NCI-H2081 (cell line): ENCODE measurements at places on chromosomes 4 and X.

DNA sequence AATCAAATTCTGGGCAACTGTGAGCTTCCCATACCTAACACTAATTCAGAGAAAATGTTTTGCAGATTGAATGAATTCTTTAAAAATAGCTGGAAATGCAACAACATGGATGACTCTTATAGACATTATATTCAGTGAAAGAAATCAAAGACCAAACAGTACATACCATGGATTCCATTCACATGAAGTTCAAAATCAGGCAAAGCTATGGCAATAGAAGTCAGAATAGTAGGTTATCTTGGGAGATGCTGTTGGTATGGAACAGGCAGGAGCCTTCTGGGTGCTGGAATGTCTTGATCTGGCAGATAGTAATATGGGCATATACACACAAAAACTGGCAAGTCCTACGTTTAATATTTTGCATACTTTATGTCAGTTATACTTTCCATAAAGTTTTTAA is 25.5 kb upstream of the CBLL2 start:
- DNase-seq = no peak

DNA sequence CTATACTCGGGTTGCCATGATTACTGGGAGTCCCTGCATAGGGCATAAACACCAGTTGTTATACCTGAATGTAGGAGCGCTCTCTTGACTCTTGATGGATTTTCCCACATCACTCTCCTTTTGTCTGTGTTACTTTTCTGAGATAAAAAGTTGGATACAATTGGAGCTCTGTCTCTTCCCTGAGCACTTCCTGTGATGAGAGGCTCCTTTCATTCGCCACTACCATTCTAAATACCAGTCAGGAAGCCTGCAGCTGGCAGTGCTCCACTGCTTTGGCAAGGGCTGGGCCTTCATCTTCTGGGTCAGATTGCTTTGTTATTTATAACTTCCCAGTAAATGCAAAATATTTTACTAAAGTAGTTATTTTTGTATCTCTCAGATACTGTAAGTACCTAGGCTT is 13.9 kb downstream of the TCEANC start:
- no peak for DNase-seq

GRCh38 chrX:132791714-132792113 is 166.7 kb downstream of the HS6ST2 start:
- no peak for DNase-seq

- no peak for DNase-seq
Observed at GRCh38 chrX:80266979-80267378, 153.3 kb upstream of the TENT5D start.

DNA sequence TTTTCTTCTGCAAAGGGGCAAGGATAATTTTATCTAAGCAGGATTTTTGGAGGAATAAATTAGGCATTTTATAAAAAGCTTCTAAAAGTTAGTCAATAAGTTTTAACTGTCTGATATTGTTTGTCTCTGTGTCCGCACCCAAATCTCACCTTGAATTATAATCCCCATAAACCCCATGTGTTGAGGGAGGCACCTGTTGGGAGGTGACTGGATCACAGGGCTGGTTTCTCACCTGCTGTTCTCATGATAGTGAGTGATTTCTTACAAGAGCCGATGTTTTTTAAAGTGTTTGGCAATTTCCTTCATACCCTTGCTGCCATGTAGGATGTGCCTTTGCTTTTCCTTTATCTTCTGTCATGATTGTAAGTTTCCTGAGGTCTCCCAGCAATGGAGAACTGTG is 481.4 kb downstream of the GBA3 start:
- DNase-seq = no peak

DNA sequence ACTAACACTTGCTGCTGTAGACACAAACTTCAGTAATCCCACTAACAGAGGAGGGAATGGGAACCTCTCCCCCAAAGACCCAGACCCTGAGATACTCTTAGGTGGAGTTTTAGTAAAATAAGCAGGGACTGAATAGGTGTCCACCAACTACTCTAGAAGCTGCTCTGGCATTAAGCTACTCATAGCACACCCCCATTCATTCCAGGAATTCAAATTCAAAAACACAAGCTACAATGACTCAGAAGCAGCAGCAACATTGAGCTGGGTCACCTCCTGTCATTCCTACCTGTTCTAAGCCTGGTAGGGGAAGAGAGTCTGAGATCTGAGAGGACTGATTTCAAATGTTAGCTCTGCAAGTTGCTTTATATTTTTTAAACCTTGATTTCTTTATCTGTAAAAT is 135.4 kb upstream of the FRMPD4 start:
- DNase-seq = no peak

- no peak for DNase-seq
Observed at GRCh38 chr4:6338175-6338950, 68.7 kb downstream of the WFS1 start.

DNA sequence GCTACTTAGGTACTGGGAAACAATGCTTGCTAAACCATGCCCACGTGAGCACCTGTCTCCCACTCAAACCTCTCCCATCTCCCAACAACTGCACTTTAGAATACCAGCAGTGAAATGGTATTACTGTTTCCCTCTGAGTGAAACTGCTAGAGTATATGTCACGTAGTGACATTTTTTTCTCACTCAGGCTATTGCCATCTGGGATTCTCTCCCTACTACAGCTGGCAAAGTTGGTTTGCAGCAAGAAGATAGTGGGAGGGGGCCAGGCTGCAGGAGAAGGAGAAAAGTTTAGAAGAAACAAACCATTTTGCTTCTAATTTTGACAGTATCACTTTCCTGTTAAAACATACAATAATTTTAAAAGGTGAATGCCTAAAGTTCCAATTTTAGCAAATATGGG is 358.3 kb downstream of the MAPK10 start:
- no peak for DNase-seq

GRCh38 chr4:181475781-181476507 is 767.3 kb upstream of the TENM3 start:
- DNase-seq = no peak

DNA sequence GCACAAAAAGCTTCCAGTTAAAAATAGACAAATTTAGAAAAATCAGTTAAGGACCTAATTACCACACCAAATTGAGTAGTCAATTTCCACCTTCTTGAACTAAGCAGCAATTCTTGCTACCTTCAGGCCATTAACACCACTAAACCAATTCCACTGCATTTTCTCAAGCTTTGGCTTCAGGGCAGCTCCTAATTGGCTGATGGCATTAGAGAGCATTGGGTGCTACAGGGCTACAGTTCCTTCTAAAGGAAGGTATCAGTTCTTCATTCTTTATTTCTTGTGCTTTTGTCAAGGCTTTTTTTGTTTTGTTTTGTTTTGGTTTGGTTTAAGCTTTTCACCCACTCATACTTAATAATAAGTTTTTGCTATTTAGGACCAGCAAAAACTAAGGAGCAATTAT is 90.2 kb upstream of the FAM241A start:
- no peak for DNase-seq

GRCh38 chr4:64230709-64231310 is 178.4 kb downstream of the TECRL start:
- no peak for DNase-seq

GRCh38 chr4:87243426-87244053 is 23.1 kb upstream of the KLHL8 start:
- no peak for DNase-seq

- no peak for DNase-seq
Observed at GRCh38 chrX:109398061-109398460, 83.8 kb downstream of the GUCY2F start.

- DNase-seq = no peak
Observed at GRCh38 chrX:641671-642435, 11.3 kb downstream of the SHOX start.

DNA sequence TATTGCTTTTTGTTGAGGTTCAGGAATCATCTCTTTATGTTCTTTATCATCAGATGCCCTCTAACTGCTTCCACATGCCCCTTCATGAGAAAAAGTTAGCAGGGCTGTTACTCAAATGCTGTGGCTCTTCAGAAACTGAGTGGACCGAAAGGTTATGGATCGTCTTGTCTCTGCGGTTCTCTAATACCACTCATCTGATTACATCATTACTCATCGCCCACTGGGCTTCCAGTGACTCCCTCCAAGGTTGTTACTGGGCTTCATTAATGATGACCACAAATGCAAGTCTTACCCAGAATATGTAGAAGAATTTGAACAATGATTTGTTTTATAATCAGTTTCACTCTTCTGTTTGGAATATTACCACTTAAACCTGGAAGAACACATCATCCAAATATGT is 67.7 kb downstream of the RWDD4 start:
- no peak for DNase-seq

- no peak for DNase-seq
Observed at GRCh38 chr4:30619679-30620078, 100.5 kb upstream of the PCDH7 start.

DNA sequence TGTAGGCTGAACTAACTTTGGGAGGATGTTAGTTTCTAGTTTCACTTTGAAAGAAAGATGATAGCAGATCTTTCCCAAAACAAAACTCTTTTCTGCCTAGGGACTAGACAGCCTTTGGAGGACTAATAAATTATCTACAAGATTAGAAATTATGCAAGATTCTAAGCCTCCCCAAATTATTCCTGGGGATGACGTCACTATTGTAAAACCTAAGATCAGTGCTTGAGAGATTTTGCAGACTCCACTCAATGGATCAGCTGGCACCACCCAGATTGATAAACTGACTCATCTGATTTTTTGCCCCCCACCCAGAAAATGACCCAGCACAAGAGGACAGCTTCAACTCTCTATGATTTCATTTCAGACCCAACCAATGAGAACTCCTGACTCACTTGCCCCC is 1057.9 kb upstream of the DIAPH2 start:
- DNase-seq = no peak

GRCh38 chr4:108398316-108398715 is 222.1 kb upstream of the RPL34 start:
- no peak for DNase-seq

DNA sequence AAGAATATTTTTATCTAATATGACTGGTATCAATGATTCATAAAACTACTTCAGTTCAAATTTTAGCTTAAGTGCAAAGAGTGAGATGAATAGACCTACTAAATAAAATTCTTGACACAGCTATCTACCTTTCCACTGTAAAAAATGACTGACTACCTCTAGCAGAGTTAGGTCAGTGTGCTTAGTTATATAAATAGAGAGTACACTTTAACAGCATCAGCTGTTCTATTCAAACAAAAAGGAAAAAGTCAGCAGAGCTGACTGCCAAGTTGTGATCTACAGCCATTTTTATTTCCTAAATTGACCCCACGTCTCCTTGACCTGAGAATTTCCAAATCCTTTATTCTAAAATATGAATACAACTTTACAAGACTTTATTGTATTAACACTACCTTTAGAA is 262.4 kb downstream of the CAMK2D start:
- peak; percentile 7 for DNase-seq

GRCh38 chr4:172412851-172413580 is 599.8 kb downstream of the GALNTL6 start:
- DNase-seq = no peak

DNA sequence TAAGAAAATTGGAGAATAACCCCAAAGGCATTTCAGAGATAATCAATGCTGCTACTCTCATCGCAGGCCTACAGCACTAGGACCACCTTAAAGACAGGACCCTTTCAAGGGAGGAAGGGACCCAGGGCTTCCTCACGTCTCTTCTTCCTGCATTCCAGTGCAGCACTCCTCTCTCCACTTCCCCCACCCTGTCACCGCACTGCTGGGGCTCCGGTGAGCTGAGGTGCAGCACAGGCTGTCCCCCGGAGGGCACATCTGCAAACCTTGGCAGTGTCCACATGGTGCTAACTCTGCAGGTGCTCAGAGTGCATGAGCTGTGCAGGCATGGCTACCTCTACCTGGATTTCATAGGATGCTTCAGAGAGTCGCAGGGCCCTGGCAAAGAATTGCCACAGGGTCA is 305.6 kb downstream of the DCHS2 start:
- DNase-seq = no peak

- DNase-seq = no peak
Observed at GRCh38 chr4:101952985-101953384, 162.5 kb downstream of the BANK1 start.

DNA sequence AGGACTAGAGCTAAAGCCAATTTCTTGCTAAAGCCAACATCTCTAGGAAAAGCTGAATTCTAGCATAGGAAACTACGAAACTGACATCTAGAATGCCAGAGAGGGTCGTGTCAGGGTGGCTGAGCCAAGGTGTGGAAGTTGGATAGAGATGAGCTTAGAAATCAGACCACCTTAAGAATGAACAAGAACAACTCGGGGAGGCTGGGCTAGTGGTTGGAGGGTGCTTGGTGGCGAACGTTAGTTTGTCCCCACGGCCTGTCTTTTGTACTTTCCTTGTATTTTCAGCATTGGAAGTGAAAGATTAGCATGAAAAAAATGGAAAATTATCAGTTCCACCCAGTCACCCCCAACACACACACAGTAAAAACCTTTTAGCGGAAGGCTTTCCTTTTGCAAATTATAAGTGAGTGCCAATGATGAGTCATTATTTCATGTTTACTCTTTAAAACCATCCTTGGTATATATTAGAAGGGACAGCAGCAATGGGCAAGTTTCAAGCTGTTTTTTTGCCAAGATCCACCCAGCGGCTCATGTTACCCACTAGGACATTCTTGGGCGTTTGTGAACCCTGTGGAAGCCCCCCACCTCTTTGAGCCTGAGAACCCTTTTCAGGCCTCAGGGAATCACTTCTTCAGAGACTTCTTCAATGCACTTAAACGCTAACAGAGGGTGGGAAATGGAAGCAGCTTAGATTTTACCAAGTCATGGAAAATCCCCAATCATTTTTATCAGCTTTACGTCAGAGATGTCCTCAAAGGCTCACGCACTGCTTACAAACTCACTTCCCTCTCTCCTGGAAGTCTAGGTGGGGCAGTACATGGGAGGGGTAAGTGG is 4.9 kb upstream of the PPEF1 start:
- DNase-seq = no peak

GRCh38 chr4:157013656-157014055 is 42.1 kb upstream of the PDGFC start:
- DNase-seq = no peak

GRCh38 chr4:38466401-38466800 is 197.6 kb upstream of the KLF3 start:
- DNase-seq = no peak

DNA sequence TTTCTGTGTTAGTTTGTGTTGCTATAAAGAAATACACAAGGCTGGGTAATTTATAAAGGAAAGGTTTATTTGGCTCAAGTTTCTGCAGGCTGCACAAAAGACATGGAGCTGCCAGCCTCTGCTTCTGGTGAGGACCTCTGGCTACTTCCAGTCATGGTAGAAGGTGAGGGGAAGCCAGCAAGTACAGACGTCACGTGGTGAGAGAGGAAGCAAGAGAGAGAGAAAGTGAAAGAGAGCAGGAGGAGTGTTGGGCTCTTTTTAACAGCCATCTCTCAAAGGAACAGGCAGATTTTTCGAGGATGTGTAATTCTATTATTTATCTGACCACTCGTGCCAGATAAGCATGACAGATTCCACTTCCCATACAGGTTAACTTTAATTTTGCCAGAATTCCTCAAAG is 1199.1 kb downstream of the ADGRL3 start:
- no peak for DNase-seq

- no peak for DNase-seq
Observed at GRCh38 chr4:22463179-22463578, 52.7 kb downstream of the ADGRA3 start.

- DNase-seq = no peak
Observed at GRCh38 chrX:48523682-48524081, 2.1 kb downstream of the EBP start.

GRCh38 chr4:13349096-13349495 is 135.0 kb downstream of the RAB28 start:
- no peak for DNase-seq
